Activated CD8-positive, alpha-beta memory T cell treated with anti-CD3 and anti-CD28 coated beads, Interleukin-2, amount 50 U/mL, for 4 hours (primary cell): ENCODE measurements at places on chromosomes 13 and 19.

- DNase-seq: no peak
Observed at GRCh38 chr13:75803164-75803611, 167.1 kb downstream of the LMO7 start.

DNA sequence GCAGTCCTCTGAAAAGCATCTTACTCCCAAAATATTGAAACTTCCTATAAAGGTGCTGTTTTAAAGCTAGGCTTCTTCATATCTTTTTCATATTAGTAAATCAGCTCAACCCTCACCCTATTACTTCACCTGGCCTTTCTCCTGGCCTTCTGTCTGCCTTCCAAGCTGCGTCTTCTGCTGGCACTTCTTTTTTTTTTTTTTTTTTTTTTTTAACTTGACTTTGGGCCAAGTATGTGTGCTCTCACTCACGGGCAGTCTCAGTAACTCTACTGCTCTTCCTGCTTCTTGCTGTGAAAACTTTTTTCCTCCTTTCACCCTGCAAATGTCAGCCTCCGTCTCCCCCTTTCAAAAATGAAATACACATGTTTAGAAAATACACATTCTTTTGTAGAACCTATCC, 41.2 kb upstream of the KCTD4 start:
- no peak for DNase-seq

DNA sequence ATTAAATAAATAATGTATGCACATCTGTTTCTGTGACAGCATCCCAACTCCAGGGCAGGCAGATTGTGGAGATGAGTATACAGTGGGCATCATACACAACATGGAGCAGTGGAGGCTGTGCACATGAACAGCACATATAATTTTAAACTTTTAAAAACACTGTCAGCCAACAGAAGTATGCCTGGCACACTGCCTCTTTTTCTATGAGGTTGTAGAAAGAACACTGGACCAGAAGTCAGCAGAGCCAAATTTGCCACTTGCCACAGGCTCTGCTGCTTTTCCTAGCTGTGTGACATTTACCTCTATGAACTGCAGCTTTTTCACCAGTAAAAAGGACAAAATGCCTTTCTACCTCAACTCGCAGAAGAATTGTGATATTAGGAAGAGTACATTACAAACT, 118.7 kb downstream of the FRY start:
- no peak for DNase-seq

DNA sequence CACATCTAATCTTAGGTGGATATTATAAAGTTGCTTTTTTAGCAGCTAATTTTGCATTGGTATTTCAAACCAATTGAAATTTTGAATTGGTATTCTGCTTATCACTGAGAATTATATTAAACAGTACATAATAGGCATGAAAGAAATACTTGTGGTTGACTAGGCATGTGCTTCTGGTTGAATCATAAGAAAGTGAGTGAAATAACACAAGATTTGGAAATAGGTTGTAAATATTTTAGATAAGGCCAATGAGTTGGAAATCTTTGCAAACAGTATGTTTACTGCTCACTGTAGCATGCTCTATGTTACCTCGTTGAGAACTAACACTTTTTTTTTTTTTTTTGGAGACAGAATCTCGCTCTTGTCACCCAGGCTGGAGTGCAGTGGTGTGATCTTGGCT, 66.8 kb upstream of the RFC3 start:
- no peak for DNase-seq

- DNase-seq: no peak
Observed at GRCh38 chr13:101624981-101625380, 172.5 kb downstream of the ITGBL1 start.

GRCh38 chr19:10333758-10334587, 644 bp upstream of the RAVER1 start:
- no peak for DNase-seq

DNA sequence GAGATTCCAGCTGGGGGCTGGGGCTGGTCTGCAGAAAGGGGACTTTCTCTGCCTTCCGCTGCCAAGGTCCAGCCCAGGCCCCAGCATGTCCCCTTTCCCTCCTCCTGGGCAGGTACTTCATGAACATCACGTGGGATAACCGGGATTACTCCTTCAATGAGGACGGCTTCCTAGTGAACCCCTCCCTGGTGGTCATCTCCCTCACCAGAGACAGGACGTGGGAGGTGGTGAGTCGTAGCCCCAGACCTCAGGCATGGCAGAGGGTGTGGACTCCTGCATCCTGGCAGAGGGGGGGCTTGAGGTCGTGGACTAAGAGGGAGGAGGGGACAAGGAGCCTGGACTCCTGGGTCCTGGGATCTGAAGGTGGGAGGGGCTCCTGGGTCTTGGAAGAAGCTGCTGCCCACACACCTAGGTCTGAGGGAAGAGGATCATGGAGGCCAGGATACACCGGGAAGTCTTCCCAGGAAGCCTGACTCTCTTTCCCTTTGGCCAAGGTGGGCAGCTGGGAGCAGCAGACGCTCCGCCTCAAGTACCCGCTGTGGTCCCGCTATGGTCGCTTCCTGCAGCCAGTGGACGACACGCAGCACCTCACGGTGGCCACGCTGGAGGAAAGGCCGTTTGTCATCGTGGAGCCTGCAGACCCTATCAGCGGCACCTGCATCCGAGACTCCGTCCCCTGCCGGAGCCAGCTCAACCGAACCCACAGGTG, 20.6 kb downstream of the GRIN2D start:
- DNase-seq: no peak

GRCh38 chr19:2841855-2842574, 740 bp downstream of the ZNF555 start:
- DNase-seq: no peak

DNA sequence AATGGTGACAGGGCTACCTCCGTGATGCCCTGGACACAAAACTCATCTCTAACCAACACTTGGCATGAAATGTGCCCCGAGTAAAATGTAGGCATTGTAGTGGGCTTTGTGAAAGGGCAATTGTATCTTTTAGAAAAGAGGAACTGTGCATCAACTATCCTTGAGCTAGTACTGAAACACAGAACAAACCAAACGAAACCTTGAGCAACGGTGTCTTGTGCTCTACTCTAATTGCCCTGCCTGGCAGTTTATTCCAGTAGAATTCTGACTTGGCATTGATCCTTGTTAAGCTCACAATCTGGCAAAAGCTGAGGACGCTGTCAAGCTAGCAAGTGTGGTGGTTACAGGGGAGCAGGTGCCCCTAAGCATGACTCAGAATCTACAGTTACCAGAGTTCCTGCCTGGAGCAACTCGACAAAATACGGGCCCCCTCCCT, 707.1 kb upstream of the SPRY2 start:
- DNase-seq: no peak

DNA sequence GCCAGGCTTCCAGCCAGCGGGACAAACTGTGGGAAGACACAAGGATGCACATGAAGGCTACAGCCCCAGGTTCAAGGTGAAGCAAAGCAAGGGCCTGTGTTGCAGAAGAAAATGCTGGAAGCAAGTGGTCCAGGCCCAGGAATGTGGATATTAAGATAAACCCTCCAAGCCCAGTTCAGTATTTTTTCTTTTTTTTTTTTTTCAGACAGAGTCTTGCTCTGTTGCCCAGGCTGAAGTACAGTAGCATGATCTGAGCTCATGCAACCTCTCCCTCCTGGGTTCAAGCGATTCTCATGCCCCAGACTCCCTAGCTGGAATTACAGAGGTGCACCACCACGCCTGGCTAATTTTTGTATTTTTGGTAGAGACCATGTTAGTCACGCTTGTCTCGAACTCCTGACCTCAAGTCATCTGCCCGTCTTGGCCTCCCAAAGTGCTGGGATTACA, 4.4 kb downstream of the PRDX2 start:
- no peak for DNase-seq

GRCh38 chr13:54029226-54029625, 1000.6 kb downstream of the OLFM4 start:
- DNase-seq: no peak

- no peak for DNase-seq
Observed at GRCh38 chr13:76955193-76955592, 6.9 kb downstream of the ACOD1 start.

DNA sequence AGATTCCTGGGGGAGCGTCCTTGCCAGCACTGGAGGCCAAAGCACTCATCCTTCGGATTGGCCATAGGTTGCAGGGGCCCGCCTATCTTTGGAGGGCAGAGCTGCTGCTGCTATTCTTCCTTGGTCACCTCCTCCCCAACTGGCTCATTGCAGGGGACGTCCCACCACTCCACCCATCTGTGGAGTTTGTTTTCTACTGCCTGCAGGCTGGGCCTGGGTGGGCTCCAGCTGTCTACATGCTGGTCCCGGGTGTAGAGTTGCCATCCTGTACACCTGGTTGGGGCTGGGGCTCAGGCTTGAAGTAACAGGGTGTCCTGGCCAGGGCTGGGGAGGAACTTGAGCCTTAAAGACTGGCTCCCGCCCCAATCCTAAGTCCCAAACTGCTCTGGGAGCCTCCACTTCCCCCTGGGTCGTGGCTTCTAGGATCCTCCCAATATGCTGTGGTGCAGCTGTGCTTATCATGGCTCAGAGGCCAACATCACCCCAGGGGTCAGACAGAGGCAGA, 2.1 kb downstream of the RNF225 start:
- DNase-seq: no peak

GRCh38 chr19:2253106-2254063, 2.8 kb downstream of the JSRP1 start:
- peak; percentile 69 for DNase-seq

DNA sequence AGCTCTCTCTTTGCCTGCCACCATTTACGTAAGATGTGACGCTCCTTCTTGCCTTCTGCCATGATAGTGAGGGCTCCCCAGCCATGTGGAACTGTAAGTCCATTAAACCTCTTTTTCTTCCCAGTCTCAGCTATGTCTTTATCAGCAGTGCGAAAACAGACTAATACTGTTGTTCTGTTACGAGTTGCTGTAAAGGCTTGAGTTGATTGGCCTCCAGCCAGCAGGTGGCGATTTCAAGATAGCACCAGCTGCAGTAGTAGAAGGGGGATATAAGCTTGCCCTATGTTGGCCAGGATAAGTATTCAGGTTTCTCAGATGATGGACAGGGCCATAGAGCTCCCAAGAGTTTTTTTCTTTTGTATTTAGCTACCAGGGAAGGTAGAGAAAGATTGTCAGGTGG, 385.5 kb downstream of the MZT1 start:
- no peak for DNase-seq

DNA sequence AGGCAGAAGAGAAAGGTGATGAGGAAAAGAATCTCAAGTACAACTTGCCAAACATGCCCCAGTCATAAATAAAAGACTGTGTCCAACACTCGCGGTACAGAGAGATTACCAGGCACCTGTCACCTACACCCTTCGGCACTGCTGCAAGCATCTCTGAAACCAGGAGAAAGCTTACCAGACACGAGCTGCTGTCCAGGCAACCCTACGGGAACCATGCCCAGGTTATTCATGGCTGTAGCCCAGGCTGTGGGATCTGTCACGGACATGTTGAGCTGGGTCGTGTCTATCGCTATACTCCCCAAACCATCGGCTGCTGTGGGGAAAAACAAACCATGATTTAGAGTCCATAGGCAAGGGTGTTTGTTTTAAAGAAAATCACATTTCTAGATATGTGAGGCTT, 375.0 kb downstream of the ENOX1 start:
- DNase-seq: no peak

DNA sequence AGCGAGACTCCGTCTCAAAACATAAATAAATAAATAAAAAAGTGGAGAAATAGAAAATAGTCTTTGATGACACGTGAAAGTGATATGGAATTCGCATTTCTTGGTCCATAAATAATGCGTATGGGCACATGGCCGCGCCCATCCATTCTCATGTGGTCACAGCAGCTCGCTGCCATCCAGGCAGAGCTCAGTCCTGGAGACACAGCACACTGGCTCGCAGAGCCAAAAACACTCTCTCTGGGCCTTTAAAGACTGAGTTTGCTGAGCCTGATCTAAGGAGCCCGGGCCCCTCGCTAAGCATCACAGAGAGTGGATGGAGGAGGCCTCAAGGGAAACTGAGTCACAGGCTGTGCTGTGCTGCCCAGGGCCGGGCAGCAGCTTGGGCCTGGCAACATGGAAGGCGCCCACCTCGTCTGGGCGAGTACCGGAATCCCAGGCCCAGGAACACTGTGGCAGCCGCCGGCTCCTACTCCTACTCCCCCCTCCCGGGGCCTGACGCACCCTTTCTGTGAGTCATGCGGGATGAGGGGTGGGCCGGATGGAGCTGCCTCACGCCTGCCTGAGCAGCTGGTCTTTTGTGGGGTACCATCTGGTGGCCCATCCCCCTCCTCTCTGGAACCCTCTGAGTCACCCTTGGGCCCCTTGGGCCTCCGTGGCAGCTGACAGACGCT, 28.9 kb upstream of the CACTIN start:
- DNase-seq: no peak

GRCh38 chr19:33368074-33368864, 5.2 kb upstream of the CEBPG start:
- no peak for DNase-seq

GRCh38 chr19:43624933-43625332, 5.5 kb upstream of the ZNF428 start:
- peak; percentile 86 for DNase-seq

GRCh38 chr19:41945135-41945766, 13.9 kb downstream of the RABAC1 start:
- DNase-seq: peak; percentile 91

GRCh38 chr19:58407658-58408151, 744 bp upstream of the ZNF584 start:
- DNase-seq: no peak

- no peak for DNase-seq
Observed at GRCh38 chr19:31015778-31016177, 333.5 kb downstream of the TSHZ3 start.

DNA sequence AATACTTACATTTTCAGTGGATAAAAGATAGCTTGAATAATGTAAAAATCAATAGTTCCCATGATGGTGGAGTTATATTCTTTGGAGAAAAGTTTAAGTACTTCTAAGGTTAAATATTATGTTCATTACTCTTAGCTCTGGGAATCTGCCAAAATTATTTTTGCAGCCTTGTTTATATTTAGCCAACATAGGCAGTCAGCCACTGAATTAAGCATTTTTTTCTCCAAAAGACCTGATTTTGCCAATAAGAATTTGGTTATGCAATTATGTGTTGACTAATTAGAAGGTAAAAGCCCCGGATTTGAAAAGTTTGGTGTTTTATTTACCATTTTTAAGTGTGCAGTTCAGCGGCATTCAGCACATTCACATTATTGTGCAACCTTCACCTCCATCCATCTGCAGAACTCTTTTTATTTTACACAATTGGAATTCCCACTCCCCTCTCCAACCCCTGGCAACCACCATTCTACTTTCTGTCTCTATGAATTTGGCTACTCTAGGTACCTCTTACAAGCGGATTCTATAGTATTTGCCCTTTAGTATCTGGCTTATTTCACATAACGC, 90.1 kb upstream of the C1QTNF9B start:
- DNase-seq: no peak

DNA sequence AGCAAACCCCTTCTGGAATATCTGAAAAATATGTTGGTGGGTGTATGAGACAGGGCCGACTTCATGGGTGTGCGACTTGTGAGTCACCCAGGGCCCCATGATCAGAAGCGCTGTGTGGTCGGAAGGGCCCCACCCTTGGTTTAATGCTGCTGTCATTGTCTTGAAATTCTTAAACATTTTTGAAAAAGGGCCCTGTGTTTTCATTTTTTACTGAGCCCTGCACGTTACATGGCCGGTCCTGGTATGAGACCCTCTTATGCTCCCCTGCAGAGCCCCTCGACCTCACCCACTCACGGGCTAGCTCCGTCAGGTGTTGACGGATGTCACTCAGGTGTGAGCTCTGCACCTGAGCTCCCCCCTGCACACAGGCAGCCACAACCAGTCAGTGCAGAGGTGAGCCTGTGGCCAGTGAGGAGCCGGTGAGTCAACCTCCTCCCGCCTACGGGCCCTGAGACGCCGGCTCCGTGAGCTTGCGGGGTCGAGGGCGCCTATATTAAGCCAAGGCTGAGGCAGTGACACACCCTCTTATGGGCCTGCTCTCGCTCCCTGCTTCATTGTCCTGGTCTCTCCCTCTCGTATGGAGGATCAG, 27.7 kb downstream of the GADD45B start:
- peak; percentile 82 for DNase-seq
